ENCODE measurements at places on chromosomes 5 and 9. TPM values are rescaled to one million over a fixed set of nuclear protein-coding genes. Genes with fewer than 3 reads are reported as not detected.

The DOCK8 gene
- 0.38 TPM for total RNA-seq

The SPINK1 gene
- total RNA-seq = 14.7 TPM

The REXO4 gene
- total RNA-seq = 30.4 TPM

- DNase-seq = no peak
Measured at GRCh38 chr5:128329386-128329939, 208.6 kb downstream of the FBN2 start.

DNA sequence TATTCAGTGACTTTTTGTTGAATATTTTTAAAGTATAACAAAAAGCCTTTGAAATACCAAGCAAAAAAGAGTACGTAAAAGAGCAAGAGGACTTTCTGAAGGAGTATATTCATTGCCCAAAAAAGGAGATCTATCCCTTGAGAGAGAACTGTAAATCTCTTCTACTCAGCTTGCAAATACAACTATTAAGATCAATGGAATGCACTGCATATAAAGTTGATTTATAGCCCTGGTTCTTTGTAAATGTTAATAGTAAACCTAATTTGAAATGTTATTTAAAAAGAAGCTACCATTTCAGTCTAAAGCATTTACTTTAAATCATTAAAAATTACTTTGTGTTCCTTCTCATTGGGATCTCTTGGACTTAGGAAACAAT, 168.1 kb downstream of the PDE4D start:
- DNase-seq = no peak
